ENCODE measurements at places on chromosomes 1 and 21.

GRCh38 chr1:161836018-161836417, 69.9 kb downstream of the ATF6 start:
- DNase-seq: no peak

DNA sequence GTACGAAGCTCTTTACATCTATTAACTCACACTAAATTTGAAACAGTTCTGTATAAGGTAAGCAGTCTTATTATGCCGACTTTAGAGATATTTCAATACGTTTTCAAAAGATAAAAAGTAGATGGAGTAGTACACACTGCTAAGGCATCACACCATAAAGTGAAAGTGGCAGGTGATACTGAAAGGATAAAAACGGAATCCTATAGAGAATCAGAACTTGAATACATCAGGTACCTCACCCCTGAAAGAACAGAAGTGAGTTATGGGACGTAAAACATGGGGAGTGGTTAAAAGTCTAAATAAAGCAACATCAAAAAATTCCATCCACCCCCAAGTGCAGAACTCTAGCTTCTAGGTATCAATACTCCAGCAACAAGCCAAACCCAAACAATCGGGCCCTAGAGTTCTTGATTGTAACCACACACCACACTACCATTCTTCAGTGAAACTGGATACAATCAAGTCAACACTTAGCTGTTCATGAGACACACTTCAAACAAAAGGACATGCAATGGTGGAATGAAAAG, 142.6 kb downstream of the SMYD3 start:
- DNase-seq: no peak

GRCh38 chr1:3775490-3776230, 3.1 kb downstream of the SMIM1 start:
- no peak for DNase-seq

DNA sequence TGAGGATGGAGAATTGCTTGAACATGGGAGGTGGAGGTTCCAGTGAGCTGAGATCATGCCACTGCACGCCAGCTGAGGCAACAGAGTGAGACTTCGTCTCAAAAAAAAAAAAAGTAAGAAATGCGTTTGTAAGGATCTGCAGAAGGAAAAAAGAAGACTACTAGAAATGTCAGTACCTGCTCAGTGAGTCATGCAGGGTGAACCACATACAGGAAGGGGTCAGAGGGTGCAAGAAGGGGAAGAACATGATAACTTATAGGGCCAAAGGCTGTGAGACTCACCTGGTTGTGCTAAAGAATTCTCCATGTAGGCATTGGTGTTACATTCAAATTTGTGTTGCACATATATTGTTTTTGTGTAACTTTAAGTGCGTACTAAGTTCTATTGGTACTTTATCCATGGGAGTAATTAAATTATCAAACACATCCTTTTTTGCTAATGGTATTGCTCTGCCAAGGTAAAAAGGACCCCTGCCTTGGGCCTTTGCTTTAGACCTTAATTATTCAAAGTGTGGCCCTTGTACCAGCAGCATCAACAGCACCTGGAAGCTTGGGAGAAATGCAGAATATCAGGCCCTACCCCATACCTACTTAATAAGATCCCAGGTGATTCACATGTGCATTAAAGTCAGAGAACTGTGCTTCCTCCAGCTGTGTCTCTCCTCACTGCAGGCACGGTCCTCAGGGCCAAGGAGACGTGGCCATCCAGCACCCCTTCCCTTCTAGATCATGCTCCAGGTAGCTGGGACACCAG, 96.4 kb upstream of the PPP2R5A start:
- DNase-seq: no peak

DNA sequence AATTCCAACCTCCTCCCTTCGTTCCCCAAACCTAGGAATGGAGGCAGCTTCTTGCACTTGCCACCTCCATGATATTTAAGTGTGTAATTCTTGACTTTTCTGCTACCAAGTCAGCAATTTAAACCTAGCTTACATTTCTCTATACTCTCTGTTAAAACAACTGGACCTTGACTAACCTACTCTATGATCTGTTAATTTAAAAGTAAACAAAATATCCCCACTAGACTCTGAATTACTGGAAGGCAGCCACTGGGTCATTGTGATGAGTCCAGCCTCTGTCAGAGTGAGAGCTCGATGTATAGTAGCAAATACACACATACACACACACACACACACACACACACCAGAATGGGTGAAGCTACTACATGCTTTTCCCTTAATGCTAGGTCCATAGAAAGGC, 40.0 kb upstream of the DHCR24 start:
- DNase-seq: no peak

DNA sequence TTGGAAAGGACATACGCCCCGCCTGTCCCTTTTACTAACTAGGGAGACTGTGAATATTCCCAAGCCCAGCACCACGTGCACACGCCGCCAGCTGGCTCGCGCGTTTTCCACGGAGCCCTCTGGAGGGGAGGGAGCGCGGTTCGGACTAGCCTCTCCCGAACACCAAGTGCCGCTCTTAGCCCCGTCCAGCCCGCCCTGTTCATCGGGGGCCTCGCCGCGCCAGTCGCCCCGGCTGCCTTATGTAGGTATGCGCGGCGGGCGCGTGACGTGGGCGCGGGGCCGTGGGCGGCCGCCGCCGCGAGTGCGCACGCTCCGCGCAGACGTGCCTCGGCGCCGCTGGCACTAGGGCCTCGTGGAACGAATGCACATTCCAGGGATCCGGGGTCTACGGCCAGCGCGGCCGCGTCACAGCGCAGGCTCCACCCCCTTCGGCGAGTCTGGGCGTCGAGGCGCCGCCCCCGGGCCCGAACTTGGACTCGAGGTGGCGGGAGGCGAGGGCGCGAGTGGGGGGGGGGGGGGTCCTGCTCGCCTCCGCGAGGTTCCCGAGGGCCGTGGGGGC, 767 bp upstream of the IRF2BP2 start:
- DNase-seq: peak; percentile 68

DNA sequence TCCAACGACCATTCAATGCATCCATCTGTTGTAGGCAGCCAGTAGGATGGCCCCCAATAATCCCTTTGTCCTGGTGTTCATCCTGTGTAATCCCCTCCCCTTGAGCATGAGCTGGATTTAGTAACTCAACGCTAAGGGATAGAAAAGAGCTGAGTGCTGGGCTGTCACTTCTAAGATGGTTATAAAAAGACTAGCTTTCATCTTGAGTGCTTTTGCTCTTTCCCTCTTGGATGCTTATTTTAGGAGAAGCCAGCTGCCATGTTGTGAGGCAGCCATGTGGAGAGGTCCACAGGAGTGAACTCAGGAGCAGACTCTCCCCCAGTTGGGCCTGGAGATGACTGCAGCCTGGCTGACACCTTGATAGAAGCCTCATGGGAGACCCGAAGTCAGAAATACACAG, 401.5 kb downstream of the VAV3 start:
- DNase-seq: no peak

GRCh38 chr1:231701306-231701705, 74.7 kb downstream of the DISC1 start:
- DNase-seq: no peak

- no peak for DNase-seq
Observed at GRCh38 chr1:1594602-1595260, 5.2 kb downstream of the FNDC10 start.

- DNase-seq: no peak
Observed at GRCh38 chr21:29973258-29973657, 33.5 kb upstream of the GRIK1 start.

GRCh38 chr1:41868241-41868998, 50.3 kb downstream of the HIVEP3 start:
- DNase-seq: no peak

- no peak for DNase-seq
Observed at GRCh38 chr21:32733356-32733755, 5.5 kb upstream of the SYNJ1 start.

DNA sequence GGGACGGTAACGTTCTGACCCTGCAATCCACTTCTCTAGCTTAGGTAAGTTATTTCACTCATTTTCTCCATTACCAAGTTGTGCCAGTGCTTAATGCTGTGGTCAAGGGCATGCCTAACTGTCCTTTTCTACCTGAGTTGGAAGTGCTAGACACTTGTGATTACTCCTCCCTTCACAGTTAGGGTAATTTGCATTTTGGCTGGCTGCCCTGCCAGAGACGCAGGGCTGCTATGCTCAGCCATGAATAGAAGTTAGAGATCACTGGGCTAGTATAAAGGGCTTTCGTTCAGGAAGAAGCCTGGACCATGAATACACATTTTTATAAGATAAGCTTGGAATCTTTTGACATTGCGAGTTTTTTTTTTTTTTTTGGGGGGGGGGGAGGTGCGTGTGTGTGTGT, 633.2 kb upstream of the NEGR1 start:
- no peak for DNase-seq

- DNase-seq: no peak
Observed at GRCh38 chr1:211643324-211644212, 31.9 kb downstream of the NEK2 start.

- DNase-seq: no peak
Observed at GRCh38 chr1:23593556-23594148, 34.4 kb upstream of the ID3 start.

GRCh38 chr1:111943066-111943465, 46.4 kb downstream of the KCND3 start:
- no peak for DNase-seq

DNA sequence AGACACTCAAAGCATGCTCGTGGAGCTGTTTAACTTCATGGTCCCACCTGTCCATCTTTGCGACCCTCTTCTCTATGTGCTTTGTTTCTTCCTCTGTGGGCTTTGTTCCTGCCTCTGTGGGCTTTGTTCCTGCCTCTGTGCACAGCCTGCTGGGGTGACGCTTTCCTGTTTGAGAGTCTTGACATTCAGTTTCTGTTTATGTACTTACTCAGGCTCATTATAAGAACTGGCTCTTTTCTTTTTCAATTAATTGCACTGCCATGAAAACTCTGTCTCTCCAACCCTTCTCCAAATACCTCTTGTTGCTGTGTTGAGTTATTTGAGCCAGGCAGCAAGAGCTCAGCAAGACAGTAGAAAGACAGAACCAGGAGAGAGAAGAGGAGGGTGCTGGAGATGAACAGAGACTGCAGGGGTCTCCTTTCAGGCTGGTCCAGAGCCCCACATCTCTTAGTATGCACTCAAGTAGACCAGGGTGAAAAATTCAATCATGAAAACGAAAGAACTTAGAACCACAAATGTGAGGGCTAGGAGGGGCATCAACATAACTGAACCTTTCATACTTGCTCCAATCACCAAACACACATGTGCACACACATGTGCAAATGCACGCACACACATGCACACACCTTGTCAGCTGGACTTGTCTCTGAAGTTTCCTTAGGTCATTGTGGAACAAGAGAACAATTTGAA, 88.3 kb upstream of the SGIP1 start:
- no peak for DNase-seq

DNA sequence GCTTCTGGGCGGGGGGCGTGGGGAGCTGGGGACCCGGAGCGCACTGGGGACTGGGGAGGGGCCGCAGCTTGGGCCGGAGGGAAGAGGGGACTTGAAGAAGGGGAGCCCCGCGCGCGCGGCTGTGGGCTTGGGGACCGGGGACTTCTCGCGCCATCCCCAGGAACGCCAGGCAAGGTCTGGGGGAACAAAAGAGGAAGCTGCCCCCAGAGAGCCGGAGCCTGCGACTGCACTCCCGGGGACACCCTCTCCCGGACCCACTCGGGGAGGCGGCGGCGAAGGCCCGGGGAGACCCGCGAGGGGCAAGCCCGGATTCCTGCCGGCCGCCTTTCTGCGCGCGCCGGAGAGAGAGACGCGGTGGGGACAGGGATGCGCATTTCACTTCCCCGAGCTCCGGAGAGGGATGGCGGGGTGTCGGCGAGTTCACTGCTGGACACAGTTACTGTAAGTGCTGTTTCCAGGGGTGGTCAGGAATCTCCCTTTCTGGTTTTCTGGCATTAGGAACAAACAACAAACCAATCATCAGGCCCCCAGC, 732 bp downstream of the ABCG1 start:
- no peak for DNase-seq

GRCh38 chr1:109777436-109777835, 13.7 kb upstream of the EPS8L3 start:
- no peak for DNase-seq

- DNase-seq: no peak
Observed at GRCh38 chr1:65084066-65084465, 63.9 kb upstream of the AK4 start.

- DNase-seq: no peak
Observed at GRCh38 chr1:45607404-45608074, 16.3 kb downstream of the CCDC17 start.

GRCh38 chr1:167463875-167464575, 54.3 kb downstream of the CD247 start:
- no peak for DNase-seq

GRCh38 chr1:220409771-220410595, 118.0 kb upstream of the MARK1 start:
- DNase-seq: no peak

GRCh38 chr21:38851101-38851500, 45.4 kb downstream of the ETS2 start:
- DNase-seq: no peak

- no peak for DNase-seq
Observed at GRCh38 chr1:228802386-228803220, 67.3 kb downstream of the RHOU start.

DNA sequence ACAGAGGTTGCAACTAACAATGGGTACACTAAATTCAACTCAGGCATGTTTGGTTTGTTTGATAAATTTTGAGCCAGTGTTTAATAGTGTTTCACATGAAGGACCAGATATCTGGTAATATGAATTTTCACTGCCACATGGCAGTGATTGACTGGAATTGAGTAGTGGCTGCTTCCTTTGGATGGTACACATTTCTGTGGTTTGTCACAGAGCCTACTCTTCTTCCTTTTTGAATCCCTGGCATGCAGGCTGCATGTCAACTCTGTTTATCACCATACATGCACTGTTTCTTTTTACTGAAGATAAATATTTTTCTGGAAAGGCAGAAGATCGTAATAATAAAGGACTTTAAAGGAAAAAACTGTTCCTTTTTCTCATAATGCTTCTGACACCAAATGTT, 35.5 kb downstream of the SDCCAG8 start:
- DNase-seq: no peak

- no peak for DNase-seq
Observed at GRCh38 chr21:44370027-44370735, 16.8 kb downstream of the TRPM2 start.

- no peak for DNase-seq
Observed at GRCh38 chr21:15644489-15644888, 85.3 kb upstream of the USP25 start.

GRCh38 chr1:174964261-174964971, 35.3 kb upstream of the CACYBP start:
- no peak for DNase-seq

- DNase-seq: no peak
Observed at GRCh38 chr1:53370369-53370961, 42.6 kb upstream of the LRP8 start.

GRCh38 chr1:239386453-239387303, at the start of gene CHRM3:
CHRM3 (plus strand) TSS chr1:239386568; CDS start chr1:239907452, 520,884 bp downstream.
- no peak for DNase-seq

DNA sequence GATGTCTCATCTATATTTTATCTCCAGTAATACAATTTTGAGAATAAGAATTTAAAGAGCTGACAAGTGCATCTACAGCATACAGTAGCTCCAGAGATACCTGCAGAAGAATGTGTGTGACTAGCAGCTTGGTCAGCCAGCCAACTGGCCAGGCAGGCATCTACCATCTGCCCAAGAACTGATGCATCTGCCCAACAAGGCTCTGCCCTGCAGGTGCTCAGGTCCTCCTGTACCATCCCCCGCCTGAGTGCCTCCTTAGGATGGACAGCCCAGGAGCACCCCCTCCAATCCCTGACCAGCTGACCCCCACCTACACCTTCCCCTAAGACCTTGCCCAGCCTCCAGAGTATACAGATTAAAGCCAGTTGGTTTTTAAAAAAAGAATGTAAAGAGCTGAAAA, 30.3 kb downstream of the TMEM69 start:
- DNase-seq: no peak

GRCh38 chr1:205916541-205916940, 26.7 kb downstream of the SLC26A9 start:
- DNase-seq: no peak

- no peak for DNase-seq
Observed at GRCh38 chr1:233078396-233078795, 128.0 kb downstream of the NTPCR start.
